Naive thymus-derived CD8-positive, alpha-beta T cell (primary cell): ENCODE measurements at places on chromosomes 1 and 21.

GRCh38 chr1:153570874-153571273 is 5.2 kb upstream of the S100A2 start:
- no peak for DNase-seq

- DNase-seq, result no peak
Observed at GRCh38 chr1:35454616-35455015, 102.6 kb downstream of the KIAA0319L start.

DNA sequence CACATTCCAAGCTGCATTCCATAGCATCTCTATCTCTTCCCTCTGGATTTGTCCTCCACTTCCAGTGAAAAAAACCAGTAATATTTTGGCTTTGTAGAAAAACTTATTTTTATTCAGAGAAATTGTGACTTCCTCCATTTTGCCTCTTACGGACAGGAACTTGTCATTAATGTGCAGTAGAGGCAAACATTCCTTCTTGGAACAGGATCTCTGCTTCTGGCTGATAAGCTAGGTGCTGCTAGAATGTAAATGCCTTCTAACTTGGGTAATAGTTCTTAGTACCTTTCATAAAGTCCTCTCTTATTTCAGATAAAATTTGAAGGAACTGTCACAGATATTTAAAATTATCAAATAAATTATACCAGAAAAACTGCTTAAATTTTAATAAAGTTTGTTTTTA is 707.8 kb downstream of the USP25 start:
- no peak for DNase-seq

DNA sequence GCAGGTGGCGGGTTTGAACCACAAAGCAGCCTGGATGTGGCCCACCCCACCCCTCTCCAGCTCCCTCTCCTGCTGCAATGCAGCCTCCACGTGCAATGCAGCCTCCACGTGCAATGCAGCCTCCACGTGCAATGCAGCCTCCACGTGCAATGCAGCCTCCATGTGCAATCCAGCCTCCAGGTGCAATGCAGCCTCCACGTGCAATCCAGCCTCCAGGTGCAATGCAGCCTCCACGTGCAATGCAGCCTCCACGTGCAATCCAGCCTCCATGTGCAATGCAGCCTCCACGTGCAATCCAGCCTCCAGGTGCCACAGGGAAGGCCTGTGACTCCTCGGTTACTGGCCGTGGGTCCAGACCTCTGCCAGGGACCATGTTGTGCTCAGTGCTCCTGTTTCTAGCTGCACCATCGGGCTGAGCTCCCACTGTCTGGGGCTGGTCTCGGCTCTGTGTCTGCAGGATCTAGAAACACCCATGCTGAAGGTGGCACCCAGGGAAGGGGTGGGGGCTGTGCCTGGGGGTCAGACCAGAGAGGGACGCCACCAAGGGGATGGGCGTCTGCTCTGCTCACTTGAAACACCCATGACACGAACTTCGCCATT is 11.9 kb upstream of the LRRC3 start:
- DNase-seq, result no peak

DNA sequence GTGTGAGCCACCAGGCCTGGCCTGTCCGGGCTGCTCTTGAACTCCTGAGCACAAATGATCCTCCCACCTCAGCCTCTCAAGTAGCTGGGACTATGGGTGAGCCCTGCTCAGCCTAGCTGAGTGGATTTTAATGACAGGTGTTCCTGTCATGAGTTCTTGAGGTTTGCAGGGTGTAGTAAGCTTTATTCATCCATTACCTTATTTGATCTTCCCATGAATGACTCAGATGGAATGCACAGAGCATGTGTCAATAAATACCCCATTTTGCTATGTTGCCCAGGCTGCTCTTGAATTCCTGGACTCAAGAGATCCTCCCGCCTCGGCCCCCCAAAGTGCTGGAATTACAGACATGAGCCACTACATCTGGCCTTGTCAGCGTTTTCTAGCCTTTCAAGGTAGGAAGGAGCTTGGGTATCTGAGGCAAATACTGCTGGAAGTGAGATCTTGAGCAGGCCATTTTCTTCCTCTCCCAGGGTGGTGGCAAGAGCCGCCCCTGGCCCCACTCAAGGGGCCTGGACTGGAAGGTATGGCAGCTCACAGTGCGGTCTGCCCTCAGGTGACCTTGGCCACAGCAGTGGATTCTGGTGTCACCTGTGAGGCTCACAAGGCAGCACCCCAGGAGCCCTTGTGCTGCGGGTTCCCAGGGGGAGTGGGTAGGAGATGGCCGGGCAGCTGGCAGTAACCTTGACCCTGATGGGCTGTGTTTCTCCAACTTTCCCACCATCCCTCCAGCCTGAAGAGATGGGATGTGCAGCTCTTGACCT is 20.0 kb downstream of the PIK3CD start:
- no peak for DNase-seq

GRCh38 chr1:8926707-8927694 is 18.7 kb upstream of the CA6 start:
- peak; percentile 78 for DNase-seq

- no peak for DNase-seq
Observed at GRCh38 chr21:45032332-45032731, 42.0 kb upstream of the ADARB1 start.

- no peak for DNase-seq
Observed at GRCh38 chr1:91098299-91098906, 76.6 kb upstream of the ZNF644 start.

- DNase-seq, result no peak
Observed at GRCh38 chr1:203054642-203055041, 28.4 kb downstream of the PPFIA4 start.

- no peak for DNase-seq
Observed at GRCh38 chr1:155207806-155208540, at the start of gene THBS3. THBS3 (minus strand) TSS chr1:155207897; CDS start chr1:155207876, 21 bp downstream.
